ENCODE measurements at places on chromosomes 13 and 19.
A peak's percentile ranks its signal among the peaks of the same experiment; 100 is the strongest.

DNA sequence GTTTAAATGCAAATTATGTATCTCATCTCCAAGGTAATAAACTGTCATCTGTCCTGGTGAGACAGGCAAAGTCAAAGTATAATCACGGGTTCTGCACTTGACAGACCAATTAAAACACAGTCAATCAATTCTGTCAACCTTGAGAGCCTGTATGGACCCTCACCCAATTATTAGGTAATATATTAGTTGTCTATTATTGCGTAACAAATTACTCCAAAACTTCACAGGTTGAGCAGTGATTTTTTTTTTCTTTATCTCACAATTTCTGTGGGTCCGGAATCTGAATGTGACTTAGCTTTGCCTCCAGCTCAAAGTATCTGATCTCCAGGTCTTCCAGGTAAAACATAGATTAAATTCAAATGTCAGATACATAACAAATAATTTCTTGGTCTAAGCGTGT is 707.4 kb upstream of the ARGLU1 start:
- DNase-seq = no peak

- no peak for DNase-seq
These were observed 8.1 kb downstream of the MRPS31 start for GRCh38 chr13:40762849-40763248.

GRCh38 chr19:18023622-18024251 is 15.8 kb downstream of the ARRDC2 start:
- DNase-seq = no peak

DNA sequence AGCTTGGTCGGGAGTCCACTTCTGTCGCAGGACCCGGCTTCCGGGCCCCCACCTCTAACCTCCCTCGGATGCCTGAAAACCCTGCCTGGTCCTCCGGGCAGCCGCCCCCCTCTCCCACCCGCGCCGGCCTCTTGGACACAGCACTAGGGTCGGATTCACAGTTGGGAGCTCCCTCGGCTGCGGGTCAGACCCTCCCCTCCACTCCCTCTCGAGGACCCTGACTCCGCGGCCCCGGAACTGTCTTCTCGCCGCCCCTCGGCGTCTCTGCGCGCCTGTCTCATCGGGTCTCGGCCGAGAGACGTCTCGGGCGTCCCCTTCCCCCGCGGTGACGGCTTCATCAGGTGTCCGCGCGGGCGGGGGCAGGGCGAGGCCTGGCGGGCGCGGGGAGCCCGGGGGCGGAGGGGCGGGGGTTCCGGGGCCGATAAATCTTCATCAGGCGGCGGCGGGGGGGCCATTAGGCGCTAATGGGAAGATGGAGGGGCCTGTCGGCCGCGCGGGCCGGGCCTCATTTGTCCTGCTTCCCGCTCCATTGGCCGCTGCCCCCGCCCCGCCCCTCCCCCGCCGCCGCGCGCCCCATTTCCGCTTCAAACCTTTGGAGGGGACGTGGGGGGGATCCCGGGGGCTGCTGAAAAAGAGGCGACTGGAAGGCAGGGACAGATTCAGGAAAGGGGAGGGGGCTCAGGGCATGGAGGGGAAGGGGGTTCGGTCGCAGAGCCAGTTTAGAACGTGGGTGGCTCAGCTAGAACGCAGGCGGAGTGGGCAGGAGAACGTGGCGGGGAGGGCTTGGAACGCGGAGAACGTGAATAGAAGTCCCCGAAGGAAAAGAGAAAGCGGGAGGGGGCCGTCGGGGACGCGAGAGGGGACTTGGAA is 11.8 kb upstream of the ERFL start:
- no peak for DNase-seq

- no peak for DNase-seq
These were observed 30.0 kb downstream of the CCNE1 start for GRCh38 chr19:29841559-29842367.

DNA sequence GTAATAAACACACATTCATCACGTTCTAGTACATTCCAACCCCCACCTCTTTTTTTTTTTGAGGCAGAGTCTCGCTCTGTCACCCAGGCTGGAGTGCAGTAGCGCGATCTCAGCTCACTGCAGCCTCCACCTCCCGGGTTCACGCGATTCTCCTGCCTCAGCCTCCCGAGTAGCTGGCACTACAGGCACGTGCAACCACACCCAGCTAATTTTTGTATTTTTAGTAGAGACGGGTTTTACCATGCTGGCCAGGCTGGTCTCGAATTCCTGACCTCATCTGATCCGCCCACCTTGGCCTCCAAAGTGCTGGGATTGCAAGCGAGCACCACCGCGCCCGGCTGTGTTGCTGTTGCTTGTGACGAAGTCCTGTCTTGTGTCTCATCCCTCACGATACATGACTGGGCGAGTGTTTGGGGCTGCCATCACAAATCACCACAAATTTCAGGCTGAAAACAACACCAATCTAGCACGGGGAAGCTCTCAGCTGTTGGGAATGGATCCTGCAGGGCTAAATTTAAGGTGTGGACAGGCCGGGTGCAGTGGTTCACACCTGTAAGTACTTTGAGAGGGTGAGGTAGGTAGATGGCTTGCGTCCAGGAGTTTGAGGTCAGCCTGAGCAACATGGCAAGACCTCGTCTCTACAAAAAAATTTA is 15.7 kb downstream of the MOB3A start:
- no peak for DNase-seq

DNA sequence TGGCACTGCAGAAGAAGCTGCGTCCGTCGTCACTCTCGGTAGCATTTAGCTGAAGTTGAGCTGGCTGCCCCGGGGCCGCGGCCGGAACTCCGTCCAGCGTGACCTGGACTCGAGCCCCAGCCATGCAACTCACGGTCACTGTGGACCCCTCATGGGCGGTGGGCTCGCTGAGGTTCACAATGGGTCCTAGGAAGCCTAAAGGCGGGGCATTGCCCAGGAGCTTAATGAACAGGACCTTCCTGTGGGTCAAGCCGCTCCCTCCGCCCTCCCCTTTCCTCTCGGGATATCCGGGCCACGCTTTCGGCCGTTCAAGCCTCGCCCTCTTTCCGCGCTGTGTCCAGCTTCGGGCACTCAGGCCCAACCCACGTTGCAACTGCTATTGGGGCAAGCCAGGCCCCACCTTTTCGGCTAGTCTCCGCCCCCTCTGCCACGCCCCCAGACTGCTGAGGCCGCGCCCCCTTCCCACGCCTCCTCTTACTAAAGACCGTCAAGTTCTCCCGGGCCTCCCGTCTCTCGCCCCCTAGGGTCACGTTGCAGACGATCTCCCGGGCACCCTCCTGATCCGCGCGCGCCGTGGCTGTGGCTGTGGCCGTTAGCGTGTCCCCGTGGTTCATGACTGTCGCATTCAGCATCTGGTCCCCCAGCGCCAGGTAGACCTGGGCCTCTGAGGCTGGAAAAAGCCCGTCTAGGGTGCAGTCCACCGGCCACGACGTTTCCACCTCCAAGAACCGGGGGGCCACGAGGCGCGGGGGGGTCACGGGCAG is 1.4 kb upstream of the RAVER1 start:
- peak; percentile 67 for DNase-seq

DNA sequence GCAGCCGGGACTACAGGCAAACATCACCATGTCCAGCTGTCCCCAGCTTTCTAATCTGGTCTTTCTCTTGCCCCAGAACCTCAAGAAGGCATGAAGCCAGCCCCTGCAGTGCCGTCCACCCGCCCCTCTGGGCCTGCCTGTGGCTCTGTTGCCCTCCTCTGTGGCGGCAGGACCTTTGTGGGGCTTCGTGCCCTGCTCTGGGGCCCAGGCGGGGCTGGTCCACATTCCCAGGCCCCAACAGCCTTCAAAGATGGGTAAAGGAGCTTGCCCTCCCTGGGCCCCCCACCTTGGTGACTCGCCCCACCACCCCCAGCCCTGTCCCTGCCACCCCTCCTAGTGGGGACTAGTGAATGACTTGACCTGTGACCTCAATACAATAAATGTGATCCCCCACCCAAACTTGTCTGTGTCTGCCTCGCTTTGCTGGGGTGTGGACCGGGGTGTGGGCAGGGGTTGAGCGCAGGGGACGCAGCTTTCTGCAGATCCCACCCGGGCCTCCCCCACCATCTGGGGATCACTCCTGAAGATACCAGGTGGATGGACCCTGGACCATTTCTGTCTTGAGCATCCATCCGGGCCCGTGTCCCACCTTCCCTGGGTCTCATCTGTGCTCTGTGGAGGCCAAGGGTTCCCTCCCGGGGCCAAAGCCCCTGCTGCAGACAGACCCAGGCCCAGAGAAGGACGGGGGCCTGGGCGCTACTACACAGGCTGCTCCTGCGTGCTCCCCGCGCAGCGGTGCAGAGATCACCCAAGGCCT is 15.3 kb downstream of the PRKCSH start:
- no peak for DNase-seq

DNA sequence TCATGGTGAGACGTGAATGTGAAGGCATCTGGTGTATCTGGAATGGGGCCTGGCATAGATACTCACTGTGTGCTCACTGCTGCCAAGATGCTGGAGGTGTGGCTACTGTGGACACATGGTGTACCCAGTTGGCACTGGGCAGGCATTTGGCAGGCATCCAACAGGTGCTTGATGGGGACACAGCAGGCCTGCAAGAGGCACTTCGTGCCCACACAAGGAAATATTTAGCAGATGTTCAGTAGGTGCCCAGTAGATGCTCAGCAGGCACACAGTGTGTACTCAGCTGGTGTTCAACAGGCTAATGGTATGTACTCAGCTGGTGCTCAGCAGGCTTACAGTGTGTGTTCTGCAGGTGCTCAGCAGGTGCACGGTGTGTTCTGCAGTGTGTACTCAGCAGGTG is 14.2 kb downstream of the CRTC1 start:
- no peak for DNase-seq

DNA sequence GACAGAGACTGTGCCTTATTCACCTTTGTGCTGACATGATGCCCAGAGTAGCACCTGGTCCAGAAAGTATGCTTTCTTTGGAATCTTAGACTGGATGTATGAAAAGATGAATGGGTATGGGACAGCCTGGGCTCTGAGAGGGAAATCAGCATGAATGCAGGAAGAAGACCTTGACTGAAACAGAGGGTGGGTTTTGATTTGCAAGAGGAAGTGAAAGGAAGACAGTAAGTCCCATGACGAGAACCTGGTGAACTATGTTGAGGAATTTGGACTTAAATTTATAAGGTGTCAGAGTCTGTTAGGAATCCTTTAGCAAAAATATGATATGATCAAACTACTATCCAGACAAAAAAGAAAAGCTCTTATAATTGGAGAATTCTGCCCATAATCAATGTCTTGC is 301.9 kb downstream of the SPRY2 start:
- no peak for DNase-seq

GRCh38 chr19:3725640-3726310 is 17.6 kb downstream of the TJP3 start:
- no peak for DNase-seq

- DNase-seq = no peak
These were observed 7.0 kb downstream of the KLK3 start for GRCh38 chr19:50861496-50862286.

- DNase-seq = no peak
These were observed 86.7 kb downstream of the MBNL2 start for GRCh38 chr13:97308735-97309429.

- DNase-seq = no peak
These were observed 476.3 kb upstream of the SLITRK1 start for GRCh38 chr13:84358601-84359000.

GRCh38 chr19:50432221-50433028 is at the start of gene MYBPC2:
TSS of gene MYBPC2 (plus strand) at chr19:50432892. CDS start at chr19:50432954, 62 bp downstream.
- DNase-seq = no peak

- DNase-seq = no peak
These were observed at the start of gene CEACAM5 for GRCh38 chr19:41708481-41708880. TSS of gene CEACAM5 (plus strand) at chr19:41708626. CDS start at chr19:41708732, 106 bp downstream.

DNA sequence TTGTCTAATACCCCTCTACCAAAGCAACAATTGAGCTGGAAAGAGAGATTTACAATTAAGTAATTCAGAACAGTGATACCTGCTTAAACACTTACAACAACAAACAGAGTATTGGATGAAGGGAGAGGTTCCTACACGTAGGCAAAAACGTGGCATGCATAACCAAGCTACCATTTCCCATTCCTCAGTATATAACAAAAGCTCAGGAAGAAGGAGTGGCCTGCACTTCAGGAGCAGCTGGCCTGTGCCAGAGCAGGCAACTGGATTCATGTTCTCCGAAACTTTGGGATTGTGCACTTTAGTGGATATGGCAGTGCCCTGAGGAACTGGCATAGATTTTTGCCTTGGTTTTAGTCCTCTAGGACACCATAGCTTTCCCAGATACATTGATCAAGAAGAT is 630.2 kb upstream of the PCDH9 start:
- no peak for DNase-seq

- DNase-seq = no peak
These were observed 14.8 kb upstream of the ATP8B3 start for GRCh38 chr19:1826557-1827521.

GRCh38 chr13:75635101-75635827 is 866 bp upstream of the LMO7 start:
- DNase-seq = no peak

- DNase-seq = no peak
These were observed 65.1 kb upstream of the GJB6 start for GRCh38 chr13:20297181-20297580.

DNA sequence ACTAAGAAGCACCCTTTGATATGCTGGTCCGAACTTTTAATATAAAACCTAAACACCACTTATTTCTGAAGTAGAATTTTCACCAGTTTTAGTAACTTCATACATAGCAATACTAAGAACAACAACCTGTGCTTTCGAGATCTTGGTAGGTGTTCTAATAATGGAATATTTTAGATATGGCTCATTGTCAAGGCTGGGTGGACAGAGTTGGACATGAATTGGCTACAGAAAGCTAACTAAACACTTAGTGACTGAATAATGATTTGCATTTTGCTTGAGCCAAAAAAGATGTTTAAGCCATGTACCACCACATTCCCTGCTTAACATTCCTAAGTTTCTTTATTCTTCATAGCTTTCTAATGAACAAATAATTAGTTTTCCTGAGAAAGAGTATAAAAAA is 344.3 kb upstream of the SGCG start:
- DNase-seq = no peak

- no peak for DNase-seq
These were observed 26.0 kb upstream of the IRS2 start for GRCh38 chr13:109812382-109812781.

DNA sequence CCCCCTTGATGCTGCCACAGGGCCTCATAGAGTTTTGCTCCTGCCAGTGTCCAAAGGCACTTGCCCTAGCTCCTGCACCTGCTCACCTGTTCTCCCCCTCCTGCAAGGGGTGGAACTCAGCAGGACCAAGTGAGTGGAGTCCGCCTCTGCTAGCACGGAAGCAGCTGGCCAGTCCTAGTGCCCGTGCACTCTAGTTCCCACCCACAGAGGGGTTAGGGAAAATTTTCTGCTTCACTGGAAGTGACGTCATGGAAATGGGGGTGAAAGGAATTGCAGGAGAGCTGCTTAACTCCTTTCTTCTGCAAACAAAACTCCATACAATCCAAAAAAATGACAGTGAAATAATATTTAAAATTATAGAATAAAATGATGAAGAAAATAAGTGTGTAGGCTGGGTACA is 609.7 kb upstream of the SLITRK1 start:
- no peak for DNase-seq

- no peak for DNase-seq
These were observed 140.2 kb downstream of the VWA8 start for GRCh38 chr13:41820581-41821237.

GRCh38 chr19:29309637-29310036 is 96.7 kb upstream of the UQCRFS1 start:
- no peak for DNase-seq

GRCh38 chr13:44104969-44105368 is 225.3 kb downstream of the LACC1 start:
- no peak for DNase-seq

Measured in activated T-cell treated with anti-CD3 and anti-CD28 coated beads for 48 hours (primary cell).